ENCODE measurements at places on chromosomes 1 and 21.

DNA sequence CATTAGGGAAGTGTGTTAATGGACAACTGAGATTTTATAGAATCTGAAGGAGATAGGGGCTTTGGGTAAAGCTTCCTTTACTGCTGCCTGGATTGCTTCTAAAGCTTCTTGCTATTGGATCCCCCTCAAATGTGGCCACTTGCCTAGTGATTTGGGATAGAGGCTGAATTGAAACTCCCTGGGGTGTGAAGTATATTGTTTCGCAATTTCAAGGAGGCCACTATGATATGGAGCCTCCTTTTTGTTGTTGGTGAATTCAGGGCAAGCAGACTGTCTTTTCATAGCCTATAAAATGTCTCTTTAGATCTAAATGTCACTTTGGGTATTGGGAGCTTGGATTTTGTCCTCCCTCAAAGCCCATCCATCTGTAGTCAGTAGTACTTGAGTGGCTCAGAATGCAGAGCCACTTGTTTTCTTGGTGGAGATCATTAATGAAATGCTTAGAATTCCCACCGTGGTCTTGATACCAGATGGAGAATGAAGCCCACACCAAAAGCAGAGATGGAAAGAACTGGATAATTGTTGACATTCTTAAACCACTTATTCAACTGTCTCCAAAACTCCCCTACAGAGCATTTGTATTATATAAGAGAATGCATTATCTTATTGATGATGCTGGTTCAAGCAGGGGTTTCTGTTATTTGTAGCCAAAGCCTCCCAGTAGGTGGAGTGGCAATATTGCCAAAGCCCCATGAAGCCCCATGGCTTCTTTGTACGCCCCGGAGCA lies 144.3 kb upstream of the KCNE2 start:
- DNase-seq: no peak

DNA sequence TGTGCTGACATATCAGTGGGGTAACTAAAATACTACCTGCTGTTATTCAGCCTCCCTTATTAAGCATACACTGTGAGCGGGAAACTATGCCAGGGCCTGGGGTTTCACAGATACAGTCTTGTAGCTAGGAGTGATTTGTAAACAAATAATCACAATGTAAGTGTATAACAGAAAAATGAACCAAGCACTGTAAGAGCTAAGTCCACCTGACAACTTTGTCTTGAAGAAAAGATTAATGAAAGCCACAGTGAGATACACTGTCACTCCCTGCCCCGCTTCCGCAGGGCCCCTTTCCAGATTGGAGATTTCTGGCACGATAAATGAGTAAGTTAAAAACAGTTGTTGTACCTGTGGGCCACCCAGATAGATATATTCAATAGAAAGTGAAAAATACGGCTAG lies 4.8 kb downstream of the RCAN3 start:
- no peak for DNase-seq

GRCh38 chr1:51139474-51139873 lies 37.4 kb downstream of the C1orf185 start:
- no peak for DNase-seq

DNA sequence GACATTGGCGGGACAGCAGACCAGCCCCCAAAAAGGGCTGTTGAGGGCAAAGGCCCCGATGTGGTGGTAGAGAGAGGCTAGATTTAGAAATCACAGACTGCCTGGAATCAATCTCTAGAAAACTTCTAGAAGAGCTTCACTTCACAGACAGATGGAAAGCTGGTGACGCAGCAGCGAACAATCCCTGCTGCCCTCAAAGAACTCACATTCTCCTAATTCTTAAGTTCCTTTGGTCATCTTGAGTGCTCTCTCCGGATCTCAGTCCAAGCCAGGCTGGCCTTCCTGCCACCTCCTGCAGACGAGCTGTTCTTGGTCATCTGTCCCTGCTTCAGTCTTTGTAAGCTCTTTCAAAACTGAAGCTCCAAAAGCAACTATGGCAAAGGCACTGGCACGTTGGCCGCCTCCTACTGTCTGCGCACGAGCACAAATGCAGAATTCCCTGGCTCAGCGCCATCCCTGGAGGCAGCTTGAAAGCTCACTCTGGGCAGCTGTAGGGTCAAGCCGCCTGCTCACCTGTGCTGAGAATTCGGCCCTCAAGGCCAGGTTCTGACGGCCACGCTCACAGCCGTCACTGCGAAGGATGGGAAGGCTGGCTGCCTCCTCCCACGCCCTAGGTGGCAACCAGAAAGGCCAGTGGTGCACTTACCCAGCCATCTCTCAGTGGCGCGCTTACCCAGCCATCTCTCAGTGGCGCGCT lies 110.6 kb downstream of the NPHP4 start:
- DNase-seq: no peak

- no peak for DNase-seq
These were observed 18.5 kb downstream of the CDCP2 start for GRCh38 chr1:54134295-54134694.

- no peak for DNase-seq
These were observed 70.4 kb upstream of the UBE2U start for GRCh38 chr1:64133036-64133435.

DNA sequence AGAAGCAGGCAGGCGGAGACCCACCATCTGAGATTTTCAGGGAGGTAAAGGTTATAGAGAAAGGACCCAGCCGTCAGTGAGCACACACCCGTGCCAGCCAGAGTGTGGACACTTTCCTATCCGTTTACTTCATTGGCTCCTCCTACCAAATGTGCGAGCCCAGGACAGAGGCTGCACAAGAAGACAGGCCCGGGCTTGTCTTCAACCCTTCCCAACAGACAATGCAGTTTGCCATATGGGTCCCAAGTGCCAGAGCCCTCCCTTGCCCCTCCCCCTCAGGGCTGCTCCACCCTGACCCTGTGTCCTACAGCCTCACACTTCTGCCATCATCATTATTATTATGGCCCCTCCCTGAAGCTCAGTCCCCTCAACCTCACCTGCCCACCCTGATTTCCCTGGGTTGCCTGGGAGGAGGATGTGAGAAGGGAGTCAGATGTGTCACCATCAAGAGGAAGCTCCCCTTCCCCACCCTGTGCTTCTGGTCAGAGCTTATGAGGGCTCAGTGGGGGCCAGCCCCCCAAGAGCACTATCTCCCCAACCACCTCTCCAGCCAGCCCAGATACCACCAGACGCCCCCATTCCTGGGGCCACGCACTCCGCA lies 9.4 kb downstream of the LAPTM5 start:
- peak; percentile 1 for DNase-seq

- DNase-seq: no peak
These were observed 250.1 kb downstream of the KAZN start for GRCh38 chr1:14848625-14849024.

Data from NCI-H187 treated with DMSO at 0.1 percent for 48 hours (cell line).